ENCODE measurements at places on chromosomes 3 and 15.

- H3K4me3 ChIP-seq: no peak overlapping the region
- DNase-seq: no peak
- H3K27ac ChIP-seq: no peak overlapping the region
Measured at GRCh38 chr3:184676927-184677326, 34.9 kb downstream of the MAGEF1 start.

DNA sequence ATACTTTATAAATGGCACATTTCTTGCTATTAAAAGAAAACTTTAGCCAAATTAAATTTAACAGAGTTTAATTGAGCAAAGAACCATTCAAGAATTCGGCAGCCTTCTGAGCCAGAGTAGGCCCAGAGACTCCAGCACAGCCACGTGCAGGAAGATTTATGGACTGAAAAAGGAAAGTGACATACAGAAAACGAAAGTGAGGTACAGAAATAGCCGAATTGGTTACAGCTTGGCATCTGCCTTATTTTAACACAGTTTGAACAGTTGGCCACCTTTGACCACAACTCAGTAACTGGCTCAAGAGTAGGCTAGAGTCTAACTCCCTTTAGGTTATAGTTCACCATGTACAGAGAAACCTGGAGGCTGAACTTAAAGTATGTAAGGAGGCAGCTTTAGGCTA lies 17.6 kb downstream of the CFAP44 start:
- no peaks in the 10 kb centered on the region for H3K4me1 ChIP-seq
- peaks cover 81% of the 10 kb centered on the region for H3K36me3 ChIP-seq
- no peaks in the 10 kb centered on the region for H3K27me3 ChIP-seq
- H3K27ac ChIP-seq: no peak overlapping the region

GRCh38 chr15:57654153-57654852 lies 52.2 kb upstream of the POLR2M start:
- H3K27me3 ChIP-seq: peaks cover 11% of the 10 kb centered on the region
- H3K36me3 ChIP-seq: no peaks in the 10 kb centered on the region
- no peak for DNase-seq
- H3K4me3 ChIP-seq: no peak overlapping the region

- peaks cover 32% of the 10 kb centered on the region for H3K4me1 ChIP-seq
- no peak for DNase-seq
- H3K36me3 ChIP-seq: peaks cover 66% of the 10 kb centered on the region
- no peaks in the 10 kb centered on the region for H3K27me3 ChIP-seq
- no peak overlapping the region for H3K27ac ChIP-seq
Measured at GRCh38 chr15:74854453-74855022, 11.6 kb upstream of the ULK3 start.

DNA sequence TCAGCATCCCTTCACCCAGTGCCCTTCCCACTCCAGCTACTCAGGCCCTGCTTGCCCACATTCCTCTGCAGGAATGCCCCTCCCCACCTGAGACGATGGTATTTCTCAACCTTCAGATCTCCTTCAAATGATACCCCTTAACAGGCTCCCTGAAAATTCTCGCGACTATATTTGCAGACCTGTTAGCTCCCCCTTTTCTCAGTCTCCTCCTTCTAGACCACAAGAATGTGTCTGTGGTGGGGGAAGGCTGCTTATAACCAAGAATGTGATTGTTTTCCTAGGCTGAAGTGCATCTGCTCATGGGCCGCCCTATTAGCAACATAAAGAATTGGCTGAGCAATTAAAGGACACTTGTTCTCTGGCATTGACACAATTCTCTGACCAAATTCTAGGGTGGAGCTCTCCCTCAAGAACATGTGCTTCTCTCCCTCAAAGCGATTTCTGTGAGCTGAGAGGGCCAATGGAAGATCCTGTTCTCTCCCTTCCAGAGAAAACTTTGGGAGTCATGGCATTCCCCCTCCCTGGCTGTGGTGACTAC lies 19.1 kb upstream of the LIMD1 start:
- no peaks in the 10 kb centered on the region for H3K36me3 ChIP-seq
- H3K27me3 ChIP-seq: peaks cover 3% of the 10 kb centered on the region
- peaks cover 4% of the 10 kb centered on the region for H3K4me1 ChIP-seq
- DNase-seq: no peak
- H3K27ac ChIP-seq: no peak overlapping the region

GRCh38 chr3:195302431-195302830 lies 31.5 kb upstream of the XXYLT1 start:
- no peak overlapping the region for H3K4me3 ChIP-seq
- no peaks in the 10 kb centered on the region for H3K27me3 ChIP-seq
- H3K27ac ChIP-seq: no peak overlapping the region
- H3K36me3 ChIP-seq: peaks cover 62% of the 10 kb centered on the region
- no peak for DNase-seq
- H3K4me1 ChIP-seq: no peaks in the 10 kb centered on the region

DNA sequence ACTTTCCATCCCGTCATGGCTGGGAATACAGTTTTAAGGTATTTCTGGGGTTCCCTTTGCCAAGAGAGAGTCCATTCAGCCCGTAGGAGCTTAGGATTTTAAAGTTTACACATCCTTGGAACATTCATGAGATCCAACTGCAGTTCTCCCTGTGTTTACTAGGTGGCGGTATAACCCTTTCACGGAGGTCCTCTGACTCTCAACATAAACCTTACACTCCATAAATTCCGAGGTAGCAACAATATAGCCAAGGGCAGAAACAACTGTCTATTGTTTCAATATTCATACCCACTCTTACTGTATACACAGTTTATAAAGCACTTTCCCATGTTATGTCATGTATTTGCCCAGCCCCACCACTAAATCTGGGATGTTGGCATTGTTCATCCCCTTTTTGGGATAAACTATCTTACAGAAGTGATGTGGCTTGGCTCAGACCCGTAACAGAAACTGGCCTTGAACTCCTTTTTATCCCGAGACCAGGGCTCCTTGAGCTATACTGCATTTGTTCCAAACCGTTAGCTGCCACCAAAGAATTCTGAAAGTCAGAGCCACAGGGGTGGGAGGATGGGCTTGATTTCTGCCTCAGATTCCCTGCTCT lies 69.2 kb upstream of the COL6A5 start:
- peaks cover 42% of the 10 kb centered on the region for H3K27me3 ChIP-seq
- no peak overlapping the region for H3K4me3 ChIP-seq
- no peaks in the 10 kb centered on the region for H3K36me3 ChIP-seq
- no peak for DNase-seq
